Renal cortical epithelial cell (primary cell): ENCODE measurements at places on chromosomes 11 and 22. TPM values are rescaled to one million over a fixed set of nuclear protein-coding genes. Genes with fewer than 3 reads are reported as not detected.

The MRGPRE gene
- not detected in 2 replicates for total RNA-seq

The ZW10 gene
- total RNA-seq, result 23.6 and 24.5 TPM in 2 replicates

The ARHGAP20 gene
- total RNA-seq, result 0.05 TPM in 1 of 2 replicates, not detected in the other

The SEPTIN5 gene
- 0.35 and 1.1 TPM in 2 replicates for total RNA-seq

The CLTCL1 gene
- 9.4 and 24.5 TPM in 2 replicates for total RNA-seq

The TRIM66 gene
- 4.7 and 7.5 TPM in 2 replicates for total RNA-seq

The SEPTIN3 gene
- 0.05 and 0.35 TPM in 2 replicates for total RNA-seq

The CYB5R2 gene
- 1.1 and 4.0 TPM in 2 replicates for total RNA-seq

The LDHAL6A gene
- total RNA-seq, result not detected in 2 replicates

The MRGPRX3 gene
- not detected in 2 replicates for total RNA-seq

The SCGB2A2 gene
- total RNA-seq, result not detected in 2 replicates

The PVALB gene
- total RNA-seq, result not detected in 2 replicates

The KRTAP5-11 gene
- total RNA-seq, result not detected in 2 replicates

The HIC2 gene
- total RNA-seq, result 1.6 and 2.7 TPM in 2 replicates

The NOX4 gene
- total RNA-seq, result 6.9 and 26.8 TPM in 2 replicates

The MUC2 gene
- total RNA-seq, result not detected in 2 replicates

The KCNJ5 gene
- 0.65 TPM in 1 of 2 replicates, not detected in the other for total RNA-seq

The PNPLA3 gene
- total RNA-seq, result 0.80 and 3.0 TPM in 2 replicates

The KDM4E gene
- not detected in 2 replicates for total RNA-seq

The CARD16 gene
- total RNA-seq, result 0.50 and 4.9 TPM in 2 replicates

The SMC1B gene
- total RNA-seq, result not detected in 2 replicates

The BANF1 gene
- 10.6 and 14.3 TPM in 2 replicates for total RNA-seq

The FAM111B gene
- 0.89 and 9.2 TPM in 2 replicates for total RNA-seq

The MRGPRF gene
- total RNA-seq, result 0.10 TPM in 1 of 2 replicates, not detected in the other

The BACE1 gene
- total RNA-seq, result 4.2 and 27.3 TPM in 2 replicates

The AP1B1 gene
- 66.5 and 96.6 TPM in 2 replicates for total RNA-seq

The HTR3A gene
- 0.35 TPM in 2 replicates for total RNA-seq

The KRTAP5-5 gene
- not detected in 2 replicates for total RNA-seq
